ENCODE measurements at places on chromosomes 5 and 9.

DNA sequence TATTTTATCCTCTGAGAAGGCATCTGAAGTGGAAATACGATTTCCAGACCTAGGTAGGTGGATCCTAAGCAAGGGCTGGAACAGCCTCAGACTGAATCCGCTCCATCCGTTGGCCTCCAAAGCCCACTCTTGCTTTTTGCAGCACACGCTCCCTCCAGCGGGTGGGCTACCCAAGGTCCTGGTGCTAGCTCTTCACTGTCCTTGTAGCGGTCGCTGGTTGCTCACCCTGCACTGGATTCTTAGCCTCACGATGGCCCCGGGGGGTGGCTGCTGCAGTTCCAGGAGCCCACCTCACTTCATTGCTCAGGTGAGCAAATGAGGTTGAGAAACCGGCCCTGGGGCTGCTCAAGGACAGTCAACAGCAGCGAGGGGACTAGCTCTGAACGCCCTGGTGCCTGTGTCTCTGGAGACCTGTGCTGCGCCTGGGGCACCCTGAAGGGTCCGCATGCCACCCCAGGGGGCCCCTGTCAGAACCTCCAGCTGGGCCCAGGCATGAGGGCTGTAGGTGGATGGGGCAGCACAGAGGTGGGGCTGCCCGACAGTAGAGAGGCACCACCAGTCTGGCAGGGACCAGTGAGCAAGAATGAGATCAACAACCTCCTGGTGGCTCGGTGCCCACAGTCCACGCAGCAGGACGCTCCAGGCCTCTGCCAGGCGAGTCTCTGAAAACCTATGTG lies 4.3 kb downstream of the MGAT4B start:
- no peak for DNase-seq

GRCh38 chr5:112290691-112291090 lies 128.4 kb downstream of the EPB41L4A start:
- no peak for DNase-seq

- DNase-seq: no peak
Measured at GRCh38 chr5:37086466-37087173, 162.6 kb downstream of the CPLANE1 start.

- DNase-seq: no peak
Measured at GRCh38 chr5:151926188-151926587, 1.5 kb upstream of the GLRA1 start.

DNA sequence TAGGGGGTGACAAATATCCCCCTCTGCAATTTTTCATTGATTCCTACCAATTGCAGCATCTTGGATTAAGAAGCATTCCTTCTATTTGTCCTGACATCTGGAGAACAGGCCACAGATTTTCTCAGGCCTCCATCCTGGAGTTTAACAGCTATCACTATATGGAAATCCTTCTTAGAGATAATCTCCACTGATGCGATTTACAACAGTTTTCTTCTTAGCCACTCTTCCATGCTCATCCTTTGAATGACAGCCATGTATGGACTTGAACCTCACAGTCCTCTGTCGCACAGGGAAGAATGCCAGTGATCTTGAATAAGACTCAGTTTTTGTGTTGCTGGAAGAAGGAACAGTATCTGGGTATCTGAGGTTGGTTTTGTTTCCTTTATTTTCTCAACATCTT lies 73.2 kb downstream of the PGM5 start:
- no peak for DNase-seq

DNA sequence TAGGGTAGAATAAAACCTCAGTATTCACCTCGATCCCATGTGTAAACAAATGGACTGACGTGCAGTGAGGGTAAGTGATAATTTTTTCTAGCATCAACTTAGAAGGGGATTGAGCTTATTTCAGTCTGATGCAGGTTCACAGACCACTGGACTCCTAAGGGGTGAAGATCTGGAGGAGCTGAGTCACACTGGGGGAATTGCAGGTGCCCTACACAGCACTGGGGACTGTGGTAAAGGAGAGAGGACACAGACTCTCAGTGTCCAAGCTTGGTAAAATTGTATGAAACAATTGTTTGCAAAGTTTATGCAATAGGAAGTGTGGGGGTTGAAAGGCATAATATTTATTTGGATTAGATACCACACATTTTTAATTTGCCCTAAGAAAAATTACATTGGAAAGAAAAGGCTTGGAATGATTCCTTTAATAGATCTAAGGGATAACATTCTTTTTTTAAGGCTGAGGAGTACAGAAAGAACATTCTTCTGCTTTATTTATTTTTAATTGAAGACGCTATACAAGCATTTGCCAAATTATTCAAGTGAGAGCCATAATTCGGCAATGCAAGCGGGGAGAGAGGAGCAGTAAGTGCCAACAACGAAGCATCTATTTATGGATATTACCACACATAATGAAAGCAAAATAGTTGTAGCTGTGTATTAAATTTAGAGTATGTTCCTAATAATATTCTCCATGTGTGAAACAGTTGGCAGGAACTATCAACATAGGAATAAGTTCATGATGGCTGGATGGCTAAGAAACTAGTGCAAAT lies 766.9 kb upstream of the ADAMTS16 start:
- DNase-seq: no peak

- no peak for DNase-seq
Measured at GRCh38 chr9:16039988-16040761, 487.3 kb downstream of the CCDC171 start.

DNA sequence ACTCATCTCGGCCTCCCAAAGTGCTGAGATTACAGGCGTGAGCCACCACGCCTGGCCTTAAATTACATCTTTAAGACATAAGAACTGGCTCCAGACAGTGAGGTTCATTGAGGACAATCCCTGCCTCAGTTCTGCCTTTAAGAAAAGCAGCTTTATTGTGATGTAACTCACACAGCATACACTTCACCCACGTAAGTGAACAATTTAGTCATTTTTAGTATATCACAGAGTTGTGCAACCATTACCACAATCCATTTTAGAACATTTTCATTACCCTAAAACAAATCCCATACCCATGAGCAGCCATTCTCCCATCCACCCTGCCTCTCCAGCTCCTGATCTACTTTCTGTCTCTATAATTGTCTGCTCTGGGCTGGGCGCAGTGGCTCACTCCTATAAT lies 24.0 kb upstream of the LTC4S start:
- DNase-seq: no peak

DNA sequence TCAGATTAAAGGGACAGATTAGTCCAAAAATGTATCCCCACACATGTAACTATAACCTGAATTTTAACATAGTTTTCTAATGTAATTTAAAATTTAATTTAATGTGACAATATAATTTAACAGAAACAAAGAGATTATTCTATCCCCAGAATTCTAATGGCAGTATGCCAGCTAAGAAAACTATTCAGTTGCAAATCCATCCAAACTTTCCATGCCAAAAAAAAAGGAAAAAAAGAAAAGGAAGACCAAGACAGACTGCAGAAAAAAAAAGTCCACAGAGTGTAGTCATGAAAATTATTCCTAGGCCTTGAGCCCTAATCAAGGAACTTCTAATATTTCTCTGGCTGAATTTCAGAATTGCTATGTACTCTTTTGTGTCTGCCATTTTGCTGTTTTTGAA lies 217.6 kb downstream of the CDH18 start:
- DNase-seq: no peak

DNA sequence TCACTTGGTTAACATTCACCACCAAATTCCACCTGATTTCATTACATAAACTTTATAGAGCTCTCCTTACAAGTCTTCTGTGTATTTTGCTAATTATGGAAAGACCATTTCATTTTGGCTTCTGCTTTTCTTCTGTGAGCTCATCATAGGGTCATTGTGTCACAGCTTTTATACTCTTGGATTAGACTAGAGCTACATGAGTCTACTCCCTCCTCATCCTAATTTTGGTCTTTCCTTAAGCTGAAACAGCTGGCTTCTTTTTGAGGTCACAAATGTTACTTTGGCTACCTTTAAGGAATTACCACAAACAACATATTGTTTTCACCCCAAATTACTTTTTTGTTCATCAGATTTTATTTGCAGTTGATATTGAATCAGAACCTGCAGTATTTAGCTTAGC lies 103.0 kb downstream of the NPR3 start:
- no peak for DNase-seq

- DNase-seq: no peak
Measured at GRCh38 chr5:124512952-124513632, 233.3 kb downstream of the ZNF608 start.

DNA sequence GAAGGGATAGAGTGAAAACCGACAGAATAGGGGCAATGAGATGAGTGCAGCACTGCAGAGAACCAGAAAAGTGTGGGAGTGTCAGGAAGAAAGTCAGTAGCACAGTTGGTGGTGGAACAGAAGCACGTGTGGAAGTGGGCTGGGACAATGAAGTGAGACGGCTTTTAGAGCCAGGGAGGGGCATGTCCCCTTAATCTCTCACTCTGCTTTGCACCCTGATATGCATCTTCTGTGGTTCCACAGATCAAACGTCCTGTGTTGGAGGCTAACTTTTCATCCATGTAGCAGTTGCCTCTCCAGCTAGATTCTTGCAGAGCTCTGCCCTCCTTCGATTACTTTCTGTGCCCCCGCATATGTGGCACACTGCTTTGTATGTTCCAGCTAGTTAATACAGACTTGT lies 163.6 kb downstream of the DOCK8 start:
- DNase-seq: no peak

GRCh38 chr5:158609333-158610050 lies 490.2 kb downstream of the EBF1 start:
- DNase-seq: no peak

DNA sequence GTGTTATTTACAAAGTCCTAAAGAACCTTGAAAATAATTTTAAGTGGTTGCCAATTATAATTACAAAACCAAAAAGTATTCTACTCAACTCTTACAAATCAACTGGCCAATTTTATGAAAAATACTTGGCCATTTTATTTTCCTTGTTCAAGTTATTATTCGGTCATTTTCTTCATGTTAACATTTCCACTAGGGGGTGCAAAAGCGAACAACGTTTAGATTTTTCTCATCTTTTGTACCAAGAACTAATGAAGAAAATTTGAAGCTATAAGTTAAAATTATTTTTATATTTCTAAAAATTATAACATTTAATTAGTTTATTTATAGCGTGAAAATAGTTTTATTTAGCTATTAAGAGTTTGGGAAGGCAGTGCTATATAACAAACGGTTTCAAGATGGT lies 1453.3 kb downstream of the MAT2B start:
- DNase-seq: no peak

DNA sequence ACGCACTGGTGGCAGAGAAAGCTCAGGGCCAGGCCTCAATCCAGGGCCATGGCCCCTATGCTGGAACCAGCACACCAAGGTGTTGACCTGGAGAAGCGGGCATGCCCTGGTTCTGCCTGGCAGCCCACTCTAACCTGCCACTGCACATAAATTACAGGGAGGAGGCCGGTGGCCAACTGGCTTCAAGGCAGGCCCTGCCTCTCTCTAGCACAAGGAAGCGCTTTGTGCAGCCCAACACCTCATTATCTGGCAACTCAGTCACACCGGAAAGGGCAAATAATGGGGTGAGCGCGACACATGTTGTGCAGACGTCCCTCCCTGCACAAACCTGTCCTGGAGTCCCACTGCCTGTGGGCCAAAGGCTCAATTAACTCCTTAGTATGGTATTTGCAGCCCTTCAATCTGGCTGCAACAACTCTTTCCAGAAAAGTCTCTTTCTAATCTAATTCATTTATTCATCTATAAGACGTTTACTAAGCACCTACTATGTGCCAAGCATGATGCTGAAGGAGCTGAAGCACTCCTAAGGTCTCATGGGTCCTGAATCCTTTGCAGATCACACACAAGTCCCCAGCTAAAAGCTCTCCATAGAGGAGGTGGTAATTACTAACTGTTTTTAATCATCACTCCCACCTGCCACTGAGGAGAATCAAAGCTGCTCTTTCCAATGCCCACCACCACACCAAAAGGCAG lies 24.9 kb downstream of the SHB start:
- DNase-seq: no peak

GRCh38 chr5:36491856-36492255 lies 114.5 kb upstream of the SLC1A3 start:
- DNase-seq: no peak

- DNase-seq: no peak
Measured at GRCh38 chr9:93114169-93114983, 18.4 kb downstream of the CARD19 start.

GRCh38 chr5:90558344-90559192 lies at the start of gene ADGRV1:
Gene ADGRV1 (plus strand): TSS chr5:90558797. CDS start chr5:90558896, 99 bp downstream.
- no peak for DNase-seq

GRCh38 chr9:131465401-131465800 lies 37.3 kb upstream of the POMT1 start:
- DNase-seq: no peak

- peak; percentile 15 for DNase-seq
Measured at GRCh38 chr9:108934323-108934893, at the start of gene ABITRAM. Gene ABITRAM (plus strand): TSS chr9:108934400. CDS start chr9:108934487, 87 bp downstream.

- DNase-seq: no peak
Measured at GRCh38 chr9:91207729-91208418, 153.8 kb downstream of the AUH start.

DNA sequence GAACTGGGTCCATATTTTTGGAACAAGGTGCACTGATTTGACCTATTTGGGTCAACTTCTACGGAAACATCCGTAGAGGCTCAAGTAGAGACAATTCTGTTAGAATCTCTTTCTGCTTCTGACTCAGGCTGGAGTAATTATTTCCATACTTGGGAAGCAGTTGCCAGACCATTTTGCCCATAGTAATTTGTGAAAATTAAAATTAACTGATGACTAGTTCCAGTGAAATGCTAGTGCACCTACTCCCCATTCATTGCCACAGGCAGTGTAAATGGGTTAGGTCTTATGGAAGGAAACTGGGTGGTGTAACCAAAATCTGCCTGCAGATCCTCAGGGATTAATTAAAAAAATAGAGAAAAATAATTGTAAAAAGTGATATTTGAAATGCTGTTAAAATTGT lies 201.1 kb downstream of the TENT4A start:
- no peak for DNase-seq

- no peak for DNase-seq
Measured at GRCh38 chr5:16888694-16889124, 47.4 kb downstream of the MYO10 start.

DNA sequence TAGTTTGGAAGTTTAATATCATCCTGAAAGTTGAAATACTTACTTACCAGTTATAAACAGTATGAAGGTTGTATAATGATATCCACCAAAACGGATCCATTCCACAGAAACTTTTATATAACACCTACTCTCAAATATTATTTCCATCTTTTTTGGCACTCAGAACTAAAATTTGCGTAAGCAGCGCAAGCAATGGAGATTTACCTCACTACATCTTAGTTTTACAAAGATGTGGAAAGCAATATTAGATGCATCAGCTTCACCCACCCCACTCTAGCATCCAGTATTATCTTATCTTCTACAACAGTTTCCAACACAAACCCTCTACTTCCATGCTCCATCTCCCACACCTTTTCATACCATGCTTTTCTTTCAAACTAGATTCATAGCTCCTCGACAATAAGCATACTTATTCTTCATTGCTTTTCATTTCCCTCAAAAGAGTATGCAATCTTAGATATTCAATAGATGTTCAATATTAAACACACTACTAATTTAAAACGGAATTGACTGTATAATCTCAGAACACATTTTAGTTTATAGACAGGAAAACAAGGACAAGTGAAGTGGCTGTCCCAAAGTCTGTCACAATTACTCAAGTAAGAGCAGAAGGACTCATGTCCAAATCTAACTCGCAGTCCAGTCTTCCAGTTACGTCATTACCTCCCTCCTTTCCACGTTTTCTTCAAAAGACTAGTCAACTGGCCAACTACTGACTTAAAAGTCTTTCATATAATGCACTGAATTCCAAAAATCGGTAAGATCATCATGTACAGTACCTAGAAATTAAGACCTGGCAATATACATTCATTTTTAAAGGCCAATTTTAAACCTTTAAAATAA lies 2.2 kb downstream of the PPP2CA start:
- DNase-seq: no peak

Data from thoracic aorta (tissue), 2 donors.